NAMALWA (cell line): ENCODE measurements at places on chromosomes 2 and 18.

- DNase-seq = no peak
Measured at GRCh38 chr2:217733461-217733860, 269.3 kb downstream of the TNS1 start.

GRCh38 chr2:164794016-164794415 lies 47.6 kb downstream of the COBLL1 start:
- DNase-seq = no peak

DNA sequence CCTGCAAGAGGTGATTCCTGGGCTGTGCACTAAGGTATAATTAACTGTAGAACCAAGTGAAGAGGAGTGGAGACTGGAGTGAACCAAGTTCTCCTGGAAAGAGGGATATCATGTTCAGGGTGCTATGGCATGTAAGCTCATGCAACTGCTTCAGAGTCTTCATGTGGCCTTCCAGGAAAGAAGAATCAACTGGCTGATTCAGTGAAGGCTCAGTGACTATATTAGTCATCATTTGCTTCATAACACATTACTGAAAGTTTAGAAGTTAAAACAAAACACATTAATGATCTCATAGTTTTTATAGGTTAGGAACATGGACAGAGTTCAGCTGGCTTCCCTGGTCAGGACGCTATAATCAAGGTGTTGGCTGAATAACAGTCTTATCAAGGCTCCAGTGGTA lies 1200.8 kb upstream of the GYPC start:
- no peak for DNase-seq

- no peak for DNase-seq
Measured at GRCh38 chr2:6966446-6966940, 49.3 kb downstream of the RNF144A start.

GRCh38 chr2:31384351-31384750 lies 30.2 kb downstream of the XDH start:
- no peak for DNase-seq

DNA sequence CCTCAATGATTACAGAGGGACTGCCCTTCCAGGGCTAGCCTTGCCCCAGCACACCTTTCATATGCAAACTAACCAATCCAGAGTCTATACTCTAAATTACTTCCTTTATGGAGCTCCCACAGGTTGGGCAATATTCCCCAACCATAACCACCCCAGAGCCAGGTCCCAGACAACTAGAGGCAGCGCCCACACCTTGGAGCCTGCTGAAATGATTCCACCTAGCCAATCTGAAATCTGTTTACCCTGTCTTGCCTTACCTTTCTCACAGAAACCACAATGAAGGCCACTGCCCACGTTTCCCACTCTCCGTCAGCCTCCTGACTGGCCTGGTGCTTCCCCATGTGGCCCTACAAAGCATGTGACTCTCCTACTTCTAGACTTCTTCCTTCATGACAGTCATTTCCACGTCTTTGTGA lies 62.0 kb downstream of the REEP1 start:
- no peak for DNase-seq

GRCh38 chr2:147688242-147688641 lies 156.6 kb upstream of the ACVR2A start:
- no peak for DNase-seq

DNA sequence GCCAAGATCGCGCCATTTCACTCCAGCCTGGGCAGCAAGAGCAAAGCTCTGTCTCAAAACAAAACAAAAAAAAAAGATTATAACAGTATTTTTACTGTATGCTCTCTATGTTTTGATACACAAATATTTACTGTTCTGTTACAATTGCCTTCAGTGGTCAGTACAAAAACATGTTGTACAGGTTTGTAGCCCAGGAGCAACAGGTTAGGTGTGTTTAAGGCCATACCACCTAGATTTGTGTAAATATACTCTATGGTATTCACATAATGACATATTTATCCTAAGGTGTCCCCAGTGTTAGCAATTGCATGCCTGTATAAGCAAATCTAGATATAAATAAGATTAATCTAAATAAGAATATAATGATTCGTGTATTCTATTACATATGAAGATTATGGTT lies 625.0 kb downstream of the TMEM182 start:
- no peak for DNase-seq

GRCh38 chr2:46518861-46519260 lies 39.5 kb downstream of the TMEM247 start:
- no peak for DNase-seq
